ENCODE measurements at places on chromosomes 1 and 21.

DNA sequence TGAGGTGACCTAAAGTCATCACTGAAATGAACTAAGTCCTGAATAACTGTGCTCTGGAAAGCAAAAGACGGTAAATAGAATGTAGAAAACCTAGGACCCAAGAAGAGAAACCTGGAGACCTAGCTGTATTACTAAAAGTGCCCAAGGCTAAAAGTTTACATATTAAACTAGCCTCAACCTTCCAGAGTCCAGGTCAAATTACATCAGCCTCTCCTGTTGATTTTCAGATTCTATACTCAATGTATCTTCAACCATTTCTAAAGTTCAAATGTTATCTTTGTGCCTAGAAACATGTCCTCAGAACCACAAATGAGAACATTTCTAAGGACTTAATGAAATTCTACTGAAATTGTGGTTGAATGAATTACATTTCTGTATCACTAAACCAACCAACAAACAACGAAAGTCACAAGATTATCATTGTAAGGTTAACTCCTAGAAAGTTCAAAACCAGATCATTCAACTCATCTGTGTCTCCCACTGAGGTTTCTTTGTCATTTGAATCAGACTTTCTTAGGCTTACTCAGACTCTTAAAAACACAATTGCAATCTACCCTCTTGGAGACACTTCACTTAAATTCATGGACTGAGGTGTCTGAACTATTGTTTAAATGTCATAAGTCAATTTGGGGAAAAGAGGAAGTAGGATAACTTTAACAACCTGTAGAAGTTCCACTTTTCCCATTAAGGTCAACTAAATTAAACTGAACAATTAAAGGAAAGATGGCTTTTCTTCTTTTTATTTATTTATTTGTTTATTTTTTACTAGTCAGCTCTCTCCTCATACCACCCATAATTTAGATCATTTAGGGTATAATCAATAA, 207.7 kb downstream of the BARHL2 start:
- no peak for DNase-seq

DNA sequence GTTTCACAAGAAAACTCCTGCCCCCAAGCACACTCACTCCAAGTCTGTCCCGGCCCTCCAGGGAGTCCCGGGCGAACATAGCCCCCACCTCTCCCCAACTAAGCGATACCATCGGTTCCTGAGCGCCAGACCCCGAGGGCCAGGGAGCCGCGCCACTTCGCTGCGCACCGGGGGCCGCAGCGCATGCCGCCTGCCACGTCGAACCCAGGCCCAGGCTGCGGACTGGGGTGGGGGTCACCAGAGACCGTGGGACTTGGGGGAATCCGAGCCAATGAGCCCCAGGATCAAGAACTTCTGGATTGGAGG, 801 bp downstream of the RSPO1 start:
- no peak for DNase-seq

DNA sequence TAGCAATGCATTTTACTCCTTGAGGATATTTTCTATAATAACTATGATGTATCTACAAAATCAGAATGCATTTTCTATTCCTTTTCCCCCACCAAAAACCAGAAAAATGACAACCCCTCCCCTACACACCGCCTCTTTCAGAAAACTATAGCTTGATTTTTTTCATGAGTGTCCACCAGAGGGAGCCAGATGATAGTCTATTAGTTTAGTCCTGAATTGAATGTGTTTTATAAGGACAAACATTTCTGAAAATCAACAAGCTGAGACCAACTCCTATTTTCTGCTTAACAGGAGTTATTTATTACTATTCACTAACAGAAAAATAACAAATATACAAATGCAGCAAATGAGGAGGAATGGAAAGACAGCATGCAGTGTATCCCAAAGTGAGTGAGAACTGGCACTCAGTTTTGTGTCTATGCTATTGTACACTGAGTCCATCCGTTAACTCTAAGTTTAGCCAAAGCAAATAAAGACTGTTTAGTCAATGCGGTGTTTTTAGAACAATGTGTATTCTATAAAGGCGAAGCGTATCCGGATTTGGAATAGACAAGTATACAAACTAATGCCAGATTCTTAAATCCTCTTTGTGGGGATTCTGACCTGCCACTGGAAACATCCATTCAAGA, 182.6 kb downstream of the VAV3 start:
- peak; percentile 77 for DNase-seq

DNA sequence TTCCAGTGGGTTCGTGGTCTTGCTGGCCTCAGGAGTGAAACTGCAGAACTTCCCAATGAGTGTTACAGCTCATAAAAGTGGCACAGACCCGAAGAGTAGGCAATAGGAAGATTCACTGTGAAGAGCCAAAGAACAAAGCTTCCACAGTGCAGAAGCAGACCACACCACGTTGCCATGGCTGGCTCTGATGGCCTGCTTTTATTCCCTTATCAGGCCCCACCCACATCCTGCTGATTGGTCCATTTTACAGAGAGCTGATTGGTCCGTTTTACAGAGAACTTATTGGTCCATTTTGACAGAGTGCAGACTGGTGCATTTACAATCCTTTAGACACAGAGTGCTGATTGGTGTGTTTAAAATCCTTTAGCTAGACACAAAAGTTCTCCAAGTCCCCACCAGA, 131.4 kb upstream of the CHRM3 start:
- no peak for DNase-seq

DNA sequence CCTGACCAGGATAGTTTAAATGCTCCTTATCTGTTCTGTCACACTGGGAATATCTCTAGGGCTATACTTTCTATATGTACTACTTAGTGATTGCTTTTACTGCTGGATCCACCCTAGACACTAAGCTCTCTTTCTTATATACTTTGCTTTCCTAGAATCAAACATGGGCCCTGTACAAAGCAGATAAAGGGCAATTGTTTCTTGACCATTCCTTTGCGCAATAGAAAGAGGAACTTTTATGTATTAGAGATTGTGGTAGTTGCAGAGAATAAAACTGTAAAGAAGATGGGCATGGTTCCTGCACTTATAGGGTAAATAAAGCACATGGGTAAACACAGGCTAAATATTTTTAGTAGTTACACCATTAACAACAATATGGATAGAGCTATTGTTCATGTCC, 58.8 kb downstream of the ATP6V1G3 start:
- DNase-seq: no peak

- no peak for DNase-seq
Observed at GRCh38 chr1:42691157-42691498, 8.9 kb downstream of the YBX1 start.

DNA sequence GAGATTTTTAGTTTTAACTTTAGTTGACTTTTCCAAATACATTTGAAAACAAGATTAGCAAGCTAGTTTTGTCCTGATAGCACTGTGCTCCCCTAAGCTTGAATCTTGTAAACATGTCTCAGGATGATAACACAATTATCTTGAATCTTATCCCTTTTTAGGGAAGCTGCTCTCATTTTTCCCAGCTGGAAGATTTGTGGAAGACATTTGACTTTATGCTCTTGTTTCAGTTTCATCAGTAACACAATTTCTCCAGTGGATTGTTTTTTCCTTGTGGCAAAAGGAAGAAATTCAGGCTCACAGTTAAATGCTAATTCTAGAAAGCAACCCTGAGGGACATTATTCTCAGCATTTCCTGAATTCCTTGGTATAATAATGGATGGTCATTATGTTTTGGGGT, 88.8 kb downstream of the CDC7 start:
- no peak for DNase-seq

GRCh38 chr1:23963617-23964234, 4.1 kb downstream of the PNRC2 start:
- no peak for DNase-seq

- no peak for DNase-seq
Observed at GRCh38 chr1:101846820-101847219, 149.9 kb downstream of the OLFM3 start.

DNA sequence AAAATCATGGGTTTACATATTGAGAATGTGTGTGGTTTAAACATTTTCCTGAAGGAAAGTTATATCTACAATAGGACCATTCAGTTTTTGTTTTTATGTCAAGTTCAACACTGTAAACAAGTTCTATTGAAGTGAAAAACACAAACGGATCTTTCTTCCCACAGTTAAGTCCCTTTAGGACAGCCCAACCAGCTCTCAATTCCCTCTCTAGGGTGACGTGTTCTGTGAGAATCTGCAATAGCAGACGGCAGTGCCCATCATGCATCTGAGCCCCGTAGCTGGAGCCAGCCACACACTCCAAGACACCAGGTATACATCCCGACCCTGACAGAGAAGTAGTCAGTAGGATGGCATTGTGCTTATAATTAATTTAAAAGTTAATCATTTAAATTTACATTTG, 26.3 kb upstream of the IVNS1ABP start:
- no peak for DNase-seq

DNA sequence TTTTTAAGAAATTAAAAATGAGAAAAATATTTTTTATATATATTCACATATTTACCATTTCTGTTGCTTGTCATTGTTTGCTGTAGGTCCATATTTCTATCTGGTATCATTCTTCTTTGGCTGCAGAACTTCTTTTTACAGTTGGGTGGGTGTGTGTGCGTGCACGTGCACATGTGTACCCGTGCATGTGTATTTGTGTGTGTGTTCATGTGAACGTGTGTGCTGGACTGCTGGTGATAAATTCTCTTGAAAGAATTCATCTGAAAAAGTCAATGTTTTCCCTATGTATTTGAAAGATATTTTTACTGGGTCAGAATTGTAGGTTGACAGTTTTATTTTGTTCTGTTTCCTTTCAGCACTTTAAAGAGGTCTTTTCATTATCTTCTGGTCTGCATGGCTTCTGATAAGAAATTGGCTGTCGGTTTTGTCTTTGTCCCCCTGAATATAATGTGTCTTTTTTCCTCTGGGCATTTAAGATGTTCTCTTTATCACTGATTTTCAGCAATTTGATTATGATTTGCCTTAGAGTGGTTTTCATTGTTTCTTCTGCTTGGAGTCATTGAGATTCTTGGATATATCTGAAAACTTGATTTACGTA, 34.5 kb upstream of the DPH5 start:
- no peak for DNase-seq

DNA sequence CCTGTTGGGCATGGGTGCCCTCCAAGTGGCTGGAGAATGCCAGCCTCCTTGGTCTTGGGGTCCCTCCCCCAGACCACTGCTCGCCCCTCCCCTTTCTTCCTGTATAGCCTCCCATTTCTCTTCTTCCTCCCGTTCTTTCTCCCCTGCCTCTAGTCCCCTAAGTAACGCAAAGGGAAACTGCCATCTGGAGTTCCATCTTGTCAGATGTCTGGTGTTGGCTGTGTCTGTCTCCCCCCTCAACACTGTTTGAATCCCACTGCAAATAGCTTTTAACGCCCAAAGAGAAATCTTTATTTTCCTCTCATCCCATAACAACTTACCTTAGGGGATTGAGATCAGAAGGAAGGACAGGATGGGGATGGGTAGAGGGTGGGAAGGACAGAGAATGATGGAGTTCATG, 55.3 kb upstream of the CSF3R start:
- no peak for DNase-seq

GRCh38 chr21:35525443-35525842, 476.3 kb upstream of the RUNX1 start:
- peak; percentile 74 for DNase-seq

DNA sequence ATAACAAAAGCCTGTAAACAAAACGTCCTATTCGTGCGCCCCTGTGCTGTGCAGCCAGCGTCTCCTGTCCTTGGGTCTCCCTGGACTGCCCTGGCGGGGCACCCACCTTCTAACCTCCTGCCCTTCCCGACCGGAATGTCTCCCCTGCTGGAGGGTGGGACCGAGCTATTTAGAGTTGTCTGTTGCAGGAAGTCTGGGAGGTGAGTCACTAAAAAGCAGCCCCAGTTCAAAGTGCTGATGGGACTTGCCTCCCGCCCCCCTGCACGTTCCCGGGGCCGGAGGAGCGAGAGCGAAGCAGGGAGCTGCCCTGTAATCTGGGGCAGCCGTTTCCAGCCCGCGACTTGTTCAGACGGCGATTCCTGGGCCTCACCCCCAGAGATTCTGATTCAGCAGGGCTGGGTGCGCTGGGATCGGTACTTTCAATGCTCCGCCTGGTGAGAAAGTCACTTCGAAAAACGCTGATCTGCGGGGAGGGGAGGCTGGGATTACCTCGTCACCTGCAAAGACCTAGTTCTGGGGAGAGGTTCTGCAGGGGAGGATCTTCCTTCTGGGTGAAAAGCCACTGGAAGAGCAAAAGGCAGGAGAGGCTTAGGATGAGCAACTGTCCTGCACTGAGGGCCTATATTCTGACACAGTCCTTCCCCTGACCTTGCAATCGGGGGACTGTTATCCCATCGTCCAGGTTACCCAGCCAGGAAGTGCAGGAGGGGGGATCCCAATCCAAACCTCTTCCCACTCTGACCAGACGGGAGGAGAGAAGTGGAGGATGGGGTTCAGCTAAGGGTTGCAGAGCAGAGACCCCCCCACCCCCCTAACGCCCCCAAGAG, 1.2 kb upstream of the DHRS3 start:
- DNase-seq: peak; percentile 83

- DNase-seq: no peak
Observed at GRCh38 chr1:170618421-170618820, 45.5 kb upstream of the PRRX1 start.

- DNase-seq: no peak
Observed at GRCh38 chr21:38984982-38985567, 179.3 kb downstream of the ETS2 start.

DNA sequence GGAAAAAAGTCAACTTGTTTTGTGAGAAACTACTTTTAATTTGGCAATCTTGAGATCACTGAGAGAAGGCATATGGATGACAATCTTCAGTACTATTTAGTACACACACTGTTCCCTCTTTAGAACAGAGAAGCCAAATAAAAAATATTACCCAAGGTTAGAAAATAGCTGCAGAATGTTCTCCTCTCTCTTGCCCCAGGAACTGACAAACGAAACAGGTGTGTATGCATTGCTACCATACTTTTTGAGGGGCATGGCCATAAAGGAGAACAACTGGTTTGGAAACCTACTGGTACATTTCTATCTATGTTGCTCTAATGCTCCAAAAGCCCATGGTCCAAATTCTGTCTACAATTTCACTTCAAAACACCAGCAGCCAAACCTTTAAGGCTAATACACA, 5.7 kb downstream of the TOR1AIP2 start:
- DNase-seq: no peak

- no peak for DNase-seq
Observed at GRCh38 chr1:153609585-153609907, 3.4 kb downstream of the S100A16 start.

- no peak for DNase-seq
Observed at GRCh38 chr21:18000981-18001686, 182.0 kb upstream of the C21orf91 start.
